ENCODE measurements at places on chromosomes 2 and 18. TPM values are rescaled to one million over a fixed set of nuclear protein-coding genes. Genes with fewer than 3 reads are reported as not detected.

CSRNP3 gene
- 0.19 TPM for total RNA-seq

C2orf78 gene
- total RNA-seq: not detected

RFTN2 gene
- 5.9 TPM for total RNA-seq

MROH2A gene
- total RNA-seq: not detected

SNRNP27 gene
- 44.7 TPM for total RNA-seq

TFCP2L1 gene
- not detected for total RNA-seq

ANKRD30B gene
- total RNA-seq: not detected

LYG1 gene
- not detected for total RNA-seq

VWA3B gene
- total RNA-seq: not detected

TEX44 gene
- not detected for total RNA-seq

All from vein endothelial cell (primary cell).